ENCODE measurements at places on chromosomes 16 and 17.

GRCh38 chr16:51931653-51932052 is 615.3 kb downstream of the TOX3 start:
- no peak for DNase-seq

GRCh38 chr16:57112403-57113041 is 20.1 kb downstream of the CPNE2 start:
- no peak for DNase-seq

- no peak for DNase-seq
These were observed 500 bp upstream of the KAT7 start for GRCh38 chr17:49787884-49788477.

DNA sequence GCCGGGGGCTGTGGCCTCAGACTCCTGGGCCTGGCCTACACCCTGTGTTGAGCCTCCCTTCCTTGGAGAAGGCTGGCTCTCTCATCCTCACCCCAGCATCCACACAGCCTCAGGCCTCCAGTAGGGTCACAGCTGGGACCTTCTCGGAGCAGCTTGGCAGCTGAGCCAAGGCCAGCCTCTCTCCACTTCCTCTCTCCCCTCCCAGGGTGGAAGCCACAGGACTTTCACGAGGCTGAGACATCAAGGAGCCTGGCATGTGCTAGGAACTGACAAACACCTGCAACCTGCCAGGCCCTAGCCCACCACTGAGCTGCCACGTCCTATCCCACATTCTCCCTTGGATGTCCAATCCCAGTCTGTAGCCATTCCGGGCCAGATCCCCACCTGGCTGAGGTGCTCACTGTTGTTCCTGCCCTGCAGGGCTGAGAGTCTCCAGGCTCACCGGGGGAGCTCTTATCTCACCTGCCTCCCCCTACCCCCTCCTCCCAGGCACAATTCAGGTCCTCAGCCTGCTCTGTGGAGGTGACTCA is 3.1 kb downstream of the MMP15 start:
- DNase-seq, result no peak

GRCh38 chr17:12429116-12429515 is 236.6 kb upstream of the MYOCD start:
- DNase-seq, result no peak

GRCh38 chr17:34639706-34640425 is 60.5 kb downstream of the TMEM132E start:
- no peak for DNase-seq

DNA sequence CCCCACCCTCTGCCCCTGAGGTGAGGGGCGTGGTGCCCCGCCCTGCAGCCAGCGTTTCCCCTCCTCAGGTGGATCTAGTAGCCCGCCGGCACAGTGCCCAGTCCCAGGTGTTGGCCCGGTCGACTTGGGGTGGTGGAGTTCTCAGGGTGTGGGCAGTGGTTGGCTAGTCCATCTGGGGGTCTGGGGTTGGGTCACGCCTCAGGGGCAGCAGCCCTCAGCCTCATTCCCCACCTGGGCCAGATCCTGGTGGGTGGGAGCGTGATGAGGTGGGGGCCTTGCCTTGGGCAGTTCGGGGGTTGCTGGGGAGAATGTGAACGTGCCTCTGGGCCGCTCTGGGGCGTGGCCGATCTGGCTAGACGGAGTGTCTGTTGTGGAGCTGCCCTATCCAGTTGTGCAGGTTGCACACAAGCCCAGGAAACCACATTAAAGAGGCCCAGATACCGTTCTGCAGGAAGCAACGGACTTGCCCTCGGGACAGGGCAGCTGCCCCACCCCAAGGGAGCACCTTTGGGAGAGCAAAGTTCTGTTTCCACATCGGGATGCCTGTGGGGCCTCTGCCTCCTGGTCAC is 32.0 kb downstream of the GSE1 start:
- no peak for DNase-seq

- no peak for DNase-seq
These were observed 18.0 kb downstream of the BMERB1 start for GRCh38 chr16:15452246-15452855.

DNA sequence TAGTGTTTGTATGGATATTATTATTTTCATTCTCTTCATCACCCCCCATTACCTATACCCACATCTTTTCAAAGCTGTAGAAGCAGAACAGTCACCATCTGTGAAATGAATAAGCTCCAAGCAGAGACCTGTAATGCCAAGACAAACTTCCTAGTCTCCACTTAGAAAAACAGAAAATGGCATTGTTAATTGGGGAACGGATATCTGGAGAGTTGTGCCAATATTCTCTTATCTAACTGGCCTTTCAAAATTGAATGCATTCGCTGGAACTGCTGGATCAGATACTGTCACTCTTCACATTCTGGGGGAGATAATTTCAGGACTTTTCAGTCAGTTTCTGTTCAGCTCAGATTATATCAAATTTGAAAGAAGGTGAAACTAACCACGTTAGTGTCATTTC is 464.4 kb upstream of the GOT2 start:
- DNase-seq, result no peak

DNA sequence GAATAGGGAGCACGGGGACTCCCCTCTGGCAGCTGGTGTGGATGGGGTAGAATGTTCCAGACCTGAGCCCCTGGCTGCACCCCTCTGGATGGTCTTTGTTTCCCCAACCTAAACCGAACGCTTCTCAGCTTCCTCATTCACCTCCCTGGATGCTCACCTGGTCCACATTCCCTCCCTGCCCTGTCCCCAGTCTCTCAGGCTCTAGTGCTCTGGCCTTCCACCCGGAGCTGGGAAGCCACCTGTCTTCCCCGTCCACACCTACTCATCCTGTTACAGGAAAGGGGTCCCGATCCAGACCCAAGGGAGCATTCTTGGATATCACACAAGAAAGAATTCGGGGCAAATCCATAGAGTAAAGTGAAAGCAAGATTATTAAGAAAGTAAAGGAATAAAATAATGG is 73.5 kb downstream of the CYLD start:
- DNase-seq, result no peak

DNA sequence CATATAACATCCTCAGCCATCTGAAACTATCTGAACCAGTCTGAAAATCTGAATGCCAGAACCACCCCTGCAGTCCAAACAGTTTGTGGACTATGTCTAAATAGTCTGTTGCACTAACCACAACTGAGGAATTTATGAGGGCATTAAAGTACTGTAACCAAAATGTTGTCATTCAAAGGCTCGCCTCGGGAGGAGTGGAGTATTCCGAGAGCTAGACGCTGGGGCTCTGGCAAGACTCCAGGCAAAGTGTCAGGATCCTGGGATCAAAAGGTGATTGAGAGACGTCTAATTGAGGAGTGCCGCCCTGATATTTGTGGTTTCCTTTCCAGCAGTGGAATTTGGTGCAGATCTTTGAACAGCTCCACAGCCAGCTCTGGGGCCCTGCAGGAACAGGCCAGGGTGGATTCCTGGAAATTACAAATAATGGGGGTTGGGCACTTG is 142.9 kb upstream of the MYOCD start:
- peak; percentile 81 for DNase-seq

DNA sequence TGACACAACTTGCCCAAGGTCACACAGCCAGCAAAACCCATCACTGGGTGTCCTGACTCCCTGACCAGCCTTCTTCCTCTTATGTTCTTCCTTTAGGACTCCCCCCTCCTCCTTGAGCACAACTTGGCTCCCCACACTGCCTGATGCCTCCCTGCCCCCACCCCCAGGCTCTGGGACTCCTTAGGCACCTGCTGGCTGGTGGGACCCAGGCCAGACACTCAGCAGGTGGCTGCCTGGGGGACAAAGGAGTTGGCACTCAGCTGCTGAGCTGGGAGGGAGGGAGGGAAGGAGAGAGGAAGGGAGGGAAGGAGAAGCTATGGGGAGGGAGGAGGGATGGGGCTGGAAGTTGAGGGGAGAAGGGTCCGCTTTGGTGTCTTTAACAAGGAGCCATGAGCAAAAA is 8.0 kb downstream of the SEZ6 start:
- no peak for DNase-seq

DNA sequence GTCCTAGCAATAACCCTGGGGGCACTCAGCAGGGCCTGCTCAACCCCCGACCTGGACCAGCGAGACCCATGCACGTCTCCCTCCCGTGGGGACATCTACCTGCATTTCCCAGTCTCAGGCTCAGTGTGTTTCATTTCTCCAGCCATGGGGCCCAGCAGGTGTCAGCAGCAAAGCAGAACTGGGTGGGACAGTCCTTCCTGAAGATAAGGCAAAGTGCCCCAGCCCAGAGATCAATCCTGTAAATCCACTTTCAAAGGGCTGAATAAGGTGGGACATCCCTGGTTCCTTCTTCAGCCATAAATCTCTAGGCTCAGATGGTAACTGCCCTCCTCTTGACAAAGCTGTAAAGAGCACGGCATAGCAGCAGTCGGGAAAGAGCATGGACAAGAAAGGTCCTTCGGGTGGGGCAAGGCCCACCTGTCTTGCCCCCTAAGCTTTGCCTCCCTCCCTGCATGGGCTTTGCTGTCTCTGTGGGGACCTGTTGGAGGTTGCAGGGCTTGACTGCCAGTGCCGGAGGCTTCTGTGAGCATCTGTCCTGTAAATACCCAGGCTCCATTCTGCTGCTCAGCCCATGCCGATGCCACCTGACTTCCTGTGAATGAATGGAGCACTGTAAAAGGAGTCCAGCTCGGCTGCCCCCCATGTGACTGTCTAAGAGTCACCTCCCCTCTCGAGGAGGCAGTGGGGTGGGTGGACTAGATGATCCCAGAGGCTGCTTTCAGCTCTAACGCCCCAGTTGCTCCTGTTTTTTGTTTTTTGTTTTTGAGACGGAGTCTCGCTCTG is 84.8 kb upstream of the TBC1D3K start:
- DNase-seq, result no peak

GRCh38 chr17:45256114-45256966 is 5.6 kb downstream of the SPATA32 start:
- DNase-seq, result no peak

DNA sequence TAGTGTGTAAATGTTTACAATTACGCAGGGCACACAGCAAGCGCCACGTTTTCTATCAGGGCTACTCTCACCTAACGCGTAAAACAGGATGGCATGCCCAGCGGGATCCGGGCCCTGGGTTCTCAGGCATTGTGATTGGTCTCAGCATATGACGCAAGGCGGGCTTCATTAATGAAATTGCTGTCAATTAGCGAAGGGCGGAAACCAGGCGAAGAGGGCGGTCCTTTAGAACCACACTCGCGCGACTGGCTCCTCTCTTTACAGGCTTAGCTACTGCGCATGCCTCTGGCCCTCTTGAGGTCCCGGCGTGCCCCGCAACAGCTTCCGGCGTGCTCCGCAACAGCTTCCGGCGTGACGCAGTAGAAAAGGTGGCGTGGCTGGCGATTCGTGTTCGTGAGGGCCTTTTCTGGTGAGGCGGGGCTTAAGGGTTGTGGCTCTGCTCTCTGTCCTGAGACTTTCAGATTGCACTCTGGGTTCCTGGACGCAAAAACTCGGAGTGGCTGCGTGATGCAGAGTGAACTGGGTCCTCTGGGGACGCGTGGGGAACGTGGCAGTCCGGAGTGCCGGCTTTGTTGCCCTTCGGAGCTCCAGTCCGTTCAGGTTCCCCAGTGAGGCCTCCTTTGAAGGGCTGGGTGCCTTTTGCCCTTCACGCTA is 9.2 kb downstream of the OR2C1 start:
- peak; percentile 97 for DNase-seq

DNA sequence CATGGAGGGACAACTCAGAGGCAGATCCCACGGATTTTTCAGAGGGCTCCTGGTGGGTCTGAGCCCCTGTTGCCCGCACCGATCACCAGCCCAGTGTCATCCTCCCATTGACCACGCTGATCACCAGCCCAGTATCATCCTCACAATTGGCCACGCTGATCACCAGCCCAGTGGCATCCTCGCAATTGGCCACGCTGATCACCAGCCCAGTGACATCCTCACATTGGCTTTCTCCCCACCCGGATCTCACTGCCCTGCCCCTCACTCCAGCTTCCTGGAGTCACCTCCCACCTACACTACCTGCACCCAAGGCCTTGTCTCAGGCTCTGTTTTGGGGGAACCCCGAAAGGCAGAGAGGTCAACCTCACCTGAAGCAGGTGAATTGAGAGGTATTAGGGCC is 358.2 kb upstream of the TNRC6C start:
- DNase-seq, result no peak

DNA sequence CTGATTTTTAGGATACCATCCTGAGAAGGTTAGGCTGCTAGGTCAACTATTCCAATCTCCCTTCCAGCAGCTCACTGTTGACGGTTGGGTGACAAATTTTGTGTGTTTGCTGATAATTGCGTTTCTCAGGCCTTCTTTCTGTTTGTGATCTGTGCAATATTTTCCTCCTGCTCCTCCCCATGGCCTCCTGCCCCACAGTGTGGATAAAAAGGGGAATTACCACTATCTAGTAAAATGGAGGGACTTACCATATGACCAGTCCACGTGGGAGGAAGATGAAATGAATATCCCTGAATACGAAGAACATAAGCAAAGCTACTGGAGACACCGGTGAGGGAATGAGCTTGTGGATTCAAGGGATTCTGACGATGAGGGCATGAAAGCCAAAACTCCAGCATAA is 9.2 kb downstream of the CHD3 start:
- DNase-seq, result no peak

DNA sequence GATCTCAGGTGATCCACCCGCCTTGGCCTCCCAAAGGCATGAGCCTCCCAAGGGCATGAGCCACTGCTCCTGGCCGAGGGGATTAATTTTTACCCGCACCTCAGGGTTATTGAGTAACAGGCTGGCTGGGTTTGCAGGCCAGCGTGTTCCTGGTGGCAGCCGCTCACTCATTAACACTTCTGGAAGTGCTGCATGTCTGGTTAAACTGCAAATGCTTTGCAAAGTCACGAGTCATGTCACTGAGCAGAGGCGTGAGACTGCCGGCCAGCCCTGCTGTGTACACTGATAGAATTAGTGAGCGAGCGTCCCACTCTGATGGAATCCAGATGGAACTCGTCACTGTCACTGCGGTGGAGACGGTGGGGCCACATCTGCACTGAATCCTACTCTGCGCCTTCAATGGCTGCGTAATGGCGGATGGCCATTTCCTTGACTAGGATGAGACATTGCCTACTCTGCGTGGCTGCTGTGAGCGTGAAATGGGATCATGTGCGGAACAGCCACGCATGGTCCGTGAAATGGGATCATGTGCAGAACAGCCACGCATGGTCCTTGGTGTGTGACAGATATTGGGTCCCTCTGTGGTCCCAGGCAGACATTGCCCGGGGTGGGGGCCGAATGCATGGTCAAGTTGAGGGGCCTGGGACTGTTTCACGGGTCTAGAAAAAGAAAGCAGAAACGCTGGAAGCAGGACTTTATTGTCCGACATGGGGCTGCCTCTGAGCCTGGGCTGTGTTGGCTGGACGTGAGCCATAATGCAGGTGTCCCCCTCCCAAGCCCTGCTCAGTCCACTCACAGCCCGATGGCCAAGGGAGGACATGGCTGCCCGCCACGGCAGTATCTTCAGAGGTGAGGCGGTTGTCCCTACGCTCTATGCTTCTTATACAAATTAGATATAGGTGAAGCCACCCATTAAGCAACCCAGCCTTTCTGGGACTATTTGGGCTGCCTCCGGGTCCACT is 740 bp upstream of the SLC5A10 start:
- DNase-seq, result no peak

GRCh38 chr17:81336930-81337325 is 41.8 kb upstream of the SLC38A10 start:
- DNase-seq, result no peak

- DNase-seq, result no peak
These were observed 160.1 kb upstream of the IRX3 start for GRCh38 chr16:54446639-54447038.
